Activated CD4-positive, alpha-beta T cell treated with anti-CD3 and anti-CD28 coated beads, Interleukin-2, amount 10 ng/mL, durations not matched to agents 24 days and 14 days (primary cell): ENCODE measurements at places on chromosomes 12 and 14.

GRCh38 chr14:99891900-99892299, 98.7 kb downstream of the EML1 start:
- no peak for DNase-seq
- H3K27ac ChIP-seq, result no peak overlapping the region
- H3K27me3 ChIP-seq, result peaks cover 11% of the 10 kb centered on the region
- H3K4me3 ChIP-seq, result no peak overlapping the region

- H3K27ac ChIP-seq, result no peak overlapping the region
- H3K4me1 ChIP-seq, result no peaks in the 10 kb centered on the region
- peaks cover 14% of the 10 kb centered on the region for H3K27me3 ChIP-seq
- no peaks in the 10 kb centered on the region for H3K36me3 ChIP-seq
Observed at GRCh38 chr12:113591480-113591974, 119.9 kb upstream of the LHX5 start.

- H3K27ac ChIP-seq, result no peak overlapping the region
- DNase-seq, result no peak
- H3K4me3 ChIP-seq, result no peak overlapping the region
- H3K4me1 ChIP-seq, result peaks cover 10% of the 10 kb centered on the region
- H3K36me3 ChIP-seq, result no peaks in the 10 kb centered on the region
Observed at GRCh38 chr14:67468378-67468730, 20.2 kb downstream of the TMEM229B start.

DNA sequence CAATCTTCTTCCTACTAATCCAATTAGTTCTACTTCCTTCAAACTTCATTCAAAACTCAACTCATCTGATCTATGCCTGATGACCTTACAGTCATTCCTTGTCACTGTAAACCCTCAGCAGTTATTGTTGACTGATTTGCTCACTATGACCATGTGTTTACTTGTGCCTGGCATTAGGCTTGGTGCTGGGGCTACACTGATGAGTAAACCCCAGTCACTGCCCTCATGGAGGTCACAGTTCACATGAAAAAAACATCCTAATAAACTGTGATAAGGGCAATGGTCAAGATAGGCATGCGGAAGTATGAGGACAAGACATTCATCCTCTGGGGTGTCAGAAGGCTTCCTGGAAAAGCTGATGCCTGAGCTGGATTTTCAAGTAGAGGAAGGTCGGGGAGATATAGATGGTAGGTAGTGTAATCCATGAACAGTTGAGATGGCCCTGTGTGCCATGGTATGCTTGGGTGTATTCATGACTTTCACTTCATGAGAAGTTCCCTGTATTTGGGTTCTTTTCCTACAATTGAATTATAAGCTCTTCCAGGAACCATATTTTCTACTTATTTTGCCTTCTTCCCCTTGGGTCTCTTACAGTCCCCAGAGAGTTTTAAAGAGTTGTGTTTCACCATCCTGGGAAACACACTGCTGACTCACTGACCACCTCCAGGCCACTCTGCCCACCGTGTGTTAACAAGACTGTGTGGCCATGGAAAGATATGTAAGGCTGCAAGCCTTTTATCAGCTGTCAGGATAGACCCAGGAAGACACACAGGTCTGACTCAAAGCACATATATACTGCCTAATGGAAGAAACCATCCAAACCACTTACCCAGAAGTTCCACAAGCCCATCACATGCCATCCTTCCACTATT, 38.7 kb upstream of the DUSP6 start:
- peaks cover 24% of the 10 kb centered on the region for H3K4me1 ChIP-seq
- peaks cover 6% of the 10 kb centered on the region for H3K36me3 ChIP-seq
- H3K27me3 ChIP-seq, result no peaks in the 10 kb centered on the region
- peak overlapping the region; percentile 67 for H3K27ac ChIP-seq
- H3K4me3 ChIP-seq, result peak overlapping the region; percentile 2

- no peaks in the 10 kb centered on the region for H3K4me1 ChIP-seq
- no peak overlapping the region for H3K27ac ChIP-seq
- no peak for DNase-seq
- H3K27me3 ChIP-seq, result no peaks in the 10 kb centered on the region
Observed at GRCh38 chr12:94023879-94024278, 124.5 kb upstream of the PLXNC1 start.

- no peak for DNase-seq
- H3K4me3 ChIP-seq, result no peak overlapping the region
- H3K36me3 ChIP-seq, result no peaks in the 10 kb centered on the region
- no peak overlapping the region for H3K27ac ChIP-seq
- peaks cover 26% of the 10 kb centered on the region for H3K27me3 ChIP-seq
Observed at GRCh38 chr14:64759555-64759938, 55.3 kb downstream of the PLEKHG3 start.

- DNase-seq, result no peak
- H3K36me3 ChIP-seq, result no peaks in the 10 kb centered on the region
- H3K4me3 ChIP-seq, result no peak overlapping the region
- H3K27me3 ChIP-seq, result no peaks in the 10 kb centered on the region
- H3K27ac ChIP-seq, result no peak overlapping the region
- no peaks in the 10 kb centered on the region for H3K4me1 ChIP-seq
Observed at GRCh38 chr12:38639625-38640024, 265.8 kb downstream of the CPNE8 start.

DNA sequence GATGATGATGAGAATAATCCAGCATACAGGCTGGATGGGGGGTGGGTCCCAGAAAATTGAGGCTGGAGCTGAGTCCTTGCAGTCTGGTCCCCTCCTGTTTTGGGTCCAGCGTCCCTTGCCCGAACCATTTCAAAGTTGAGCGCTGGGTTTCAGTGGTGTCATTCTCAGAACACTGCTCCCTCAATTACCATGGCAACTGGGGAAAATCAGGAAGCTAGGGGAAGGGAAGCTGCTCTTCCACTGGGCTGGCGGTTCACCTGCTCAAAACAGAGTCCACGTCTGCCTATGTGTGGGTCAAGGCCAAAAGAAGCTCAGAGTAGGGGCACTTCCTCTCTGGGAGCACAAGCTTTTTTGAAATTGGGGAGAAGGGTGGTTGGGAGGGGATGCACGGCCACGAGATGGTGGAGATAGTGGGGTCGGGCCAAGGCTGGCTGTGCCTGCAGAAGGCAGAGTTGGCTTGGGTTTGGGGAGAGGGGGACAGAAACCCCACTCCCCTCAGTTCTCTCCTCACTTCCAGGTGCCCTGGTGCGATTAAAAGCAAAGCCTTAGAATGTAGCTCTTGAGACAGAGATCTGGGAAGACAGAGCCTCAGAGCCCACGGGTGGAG, 1.7 kb upstream of the NOS1 start:
- H3K27me3 ChIP-seq, result peaks cover 42% of the 10 kb centered on the region
- H3K27ac ChIP-seq, result no peak overlapping the region
- no peak for DNase-seq

- no peak for DNase-seq
- H3K27me3 ChIP-seq, result no peaks in the 10 kb centered on the region
- H3K4me3 ChIP-seq, result no peak overlapping the region
- no peak overlapping the region for H3K27ac ChIP-seq
Observed at GRCh38 chr12:70052931-70053497, 190.2 kb upstream of the CNOT2 start.

DNA sequence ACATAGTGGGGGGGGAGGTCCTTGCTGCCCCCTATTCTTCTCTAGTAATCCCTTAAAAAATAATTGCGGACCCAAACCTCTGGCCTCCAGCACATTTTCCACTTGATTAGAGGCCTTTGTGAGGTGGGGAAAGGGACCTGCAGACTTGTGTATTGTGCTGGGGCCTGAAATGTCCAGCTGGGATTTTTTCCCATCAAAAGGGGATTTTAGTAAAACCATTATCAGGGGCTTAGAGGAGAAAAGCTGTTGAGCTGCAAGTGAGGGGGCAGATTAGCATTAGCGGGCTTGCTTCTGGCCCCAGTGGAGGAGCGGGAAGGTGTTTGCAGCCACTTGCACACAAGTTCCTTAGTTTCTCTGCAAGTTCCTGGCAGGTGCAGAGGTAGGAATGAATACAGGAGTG, 13.9 kb downstream of the FBXL14 start:
- peaks cover 4% of the 10 kb centered on the region for H3K36me3 ChIP-seq
- DNase-seq, result no peak
- H3K27ac ChIP-seq, result no peak overlapping the region
- peaks cover 6% of the 10 kb centered on the region for H3K4me1 ChIP-seq

- H3K27ac ChIP-seq, result no peak overlapping the region
- H3K4me3 ChIP-seq, result no peak overlapping the region
- H3K4me1 ChIP-seq, result no peaks in the 10 kb centered on the region
- no peak for DNase-seq
- no peaks in the 10 kb centered on the region for H3K36me3 ChIP-seq
Observed at GRCh38 chr12:58033831-58034230, 92.5 kb downstream of the ATP23 start.

DNA sequence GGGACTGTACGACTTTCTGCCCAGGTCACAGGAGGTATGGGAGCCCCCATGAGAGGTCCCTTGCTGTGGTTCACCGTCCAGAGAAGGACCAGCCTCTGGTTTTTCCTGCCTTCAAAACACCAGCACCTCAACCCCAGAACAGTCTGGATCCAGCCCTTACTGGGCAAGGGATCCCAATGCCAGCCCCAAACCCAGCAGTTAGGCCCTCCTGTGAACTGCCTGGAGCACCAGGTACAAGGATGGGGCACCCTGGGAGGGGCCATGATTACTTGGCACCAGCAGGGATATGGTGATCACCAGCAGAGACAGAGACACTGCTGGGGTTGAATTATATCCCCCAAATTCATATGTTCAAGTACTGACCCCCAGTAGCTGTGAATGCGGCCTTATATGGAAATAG, 20.0 kb downstream of the ANHX start:
- no peak for DNase-seq
- no peak overlapping the region for H3K27ac ChIP-seq
- no peaks in the 10 kb centered on the region for H3K27me3 ChIP-seq
- no peaks in the 10 kb centered on the region for H3K4me1 ChIP-seq

DNA sequence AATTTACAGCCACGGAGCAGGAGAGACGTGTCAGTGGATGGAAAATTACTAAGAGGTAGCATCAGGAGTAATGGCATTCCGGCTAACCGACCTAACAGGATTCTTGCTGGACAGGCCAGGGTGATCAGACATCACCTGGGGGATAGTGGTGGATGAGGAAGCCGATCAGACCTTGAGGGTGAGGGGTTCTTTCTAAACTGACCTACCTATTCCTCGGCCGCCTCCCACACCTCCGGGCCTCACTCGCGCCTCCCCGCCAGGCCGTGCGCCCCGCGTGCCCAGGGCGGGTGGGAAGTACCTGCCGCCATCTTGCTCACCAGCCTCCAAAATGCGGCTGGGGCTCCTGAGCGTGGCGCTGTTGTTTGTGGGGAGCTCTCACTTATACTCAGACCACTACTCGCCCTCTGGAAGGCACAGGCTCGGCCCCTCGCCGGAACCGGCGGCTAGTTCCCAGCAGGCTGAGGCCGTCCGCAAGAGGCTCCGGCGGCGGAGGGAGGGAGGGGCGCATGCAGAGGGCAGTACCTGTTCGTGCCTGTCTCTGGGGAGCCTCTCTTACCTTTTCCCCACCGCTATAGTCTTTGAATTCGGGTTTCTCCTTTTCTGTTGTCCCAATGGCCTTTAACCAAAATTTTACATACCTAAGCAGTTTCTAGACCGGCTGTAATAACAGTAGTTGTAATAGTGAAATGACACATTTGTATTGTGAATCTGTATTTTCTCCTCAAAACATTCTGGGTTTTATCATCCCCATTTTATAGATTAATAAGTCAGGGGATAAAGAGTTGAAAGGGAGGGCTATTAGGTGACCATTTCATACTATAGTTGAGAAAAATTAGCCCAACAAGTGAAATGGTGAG, at the start of gene TMPRSS12:
TSS of gene TMPRSS12 (plus strand) at position 290 of the 857 bp plus-strand sequence. CDS start at position 329, 39 bp downstream.
- peaks cover 3% of the 10 kb centered on the region for H3K27me3 ChIP-seq
- no peaks in the 10 kb centered on the region for H3K36me3 ChIP-seq
- no peak within 1 kb of the TSS for H3K27ac ChIP-seq
- no peaks in the 10 kb centered on the region for H3K4me1 ChIP-seq
- no peak within 1 kb of the TSS for H3K4me3 ChIP-seq

GRCh38 chr14:22767323-22767589, 768 bp downstream of the OXA1L start:
- peaks cover 58% of the 10 kb centered on the region for H3K36me3 ChIP-seq
- peak overlapping the region; percentile 96 for H3K27ac ChIP-seq
